ENCODE measurements at places on chromosomes 1 and 21.
A peak's percentile ranks its signal among the peaks of the same experiment; 100 is the strongest.

- no peak for DNase-seq
Observed at GRCh38 chr1:75079538-75080290, 54.5 kb upstream of the LHX8 start.

GRCh38 chr1:52662645-52663313 lies 29.8 kb downstream of the SHISAL2A start:
- DNase-seq: no peak

- no peak for DNase-seq
Observed at GRCh38 chr1:110487726-110488125, 31.2 kb downstream of the KCNA10 start.

DNA sequence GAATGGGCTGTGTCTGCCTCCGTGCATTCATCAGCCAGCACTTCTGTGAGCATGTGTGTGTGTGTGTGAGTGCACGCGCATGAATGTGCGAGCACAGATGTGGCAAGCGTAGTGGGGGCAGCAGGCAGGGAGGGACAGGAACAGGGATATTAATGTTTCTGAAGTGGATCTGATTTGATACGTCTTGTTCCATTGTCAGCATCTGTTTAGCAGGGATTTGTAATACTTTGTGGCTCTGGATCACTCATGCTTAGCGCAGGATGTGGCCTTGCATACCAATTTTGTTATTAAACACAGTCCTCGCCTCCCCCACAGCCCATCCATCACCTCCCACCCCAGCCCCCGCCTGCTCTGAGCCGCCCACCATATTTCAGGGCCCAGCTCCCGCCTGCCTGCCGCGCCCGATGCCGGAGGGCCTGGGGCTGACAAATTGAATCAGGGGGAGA lies 52.4 kb downstream of the TMEM53 start:
- no peak for DNase-seq

DNA sequence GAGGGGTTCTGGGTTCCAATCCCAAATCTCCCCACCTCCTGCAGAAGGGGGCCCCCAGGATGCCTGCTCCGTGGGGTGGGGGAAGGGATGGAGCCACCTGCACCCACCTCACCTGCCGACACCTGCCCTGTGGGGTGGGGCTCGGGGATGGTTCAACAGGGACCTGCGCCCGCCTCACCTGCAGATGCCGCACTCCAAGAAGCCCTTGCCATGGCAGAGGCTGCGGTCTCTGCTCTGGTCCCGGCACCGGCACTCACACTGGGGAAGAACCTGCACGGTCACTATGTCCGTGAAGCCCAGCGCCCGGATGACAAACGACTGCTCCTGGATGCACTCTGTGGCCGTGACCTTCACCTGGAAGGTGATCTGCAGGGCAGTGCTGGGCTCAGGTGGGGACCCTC lies 18.1 kb upstream of the PTTG1IP start:
- no peak for DNase-seq

GRCh38 chr21:38766987-38767722 lies 38.6 kb upstream of the ETS2 start:
- DNase-seq: peak; percentile 62

- no peak for DNase-seq
Observed at GRCh38 chr1:15258833-15259621, 12.0 kb downstream of the FHAD1 start.

GRCh38 chr21:15222707-15223106 lies 157.9 kb upstream of the NRIP1 start:
- DNase-seq: no peak

DNA sequence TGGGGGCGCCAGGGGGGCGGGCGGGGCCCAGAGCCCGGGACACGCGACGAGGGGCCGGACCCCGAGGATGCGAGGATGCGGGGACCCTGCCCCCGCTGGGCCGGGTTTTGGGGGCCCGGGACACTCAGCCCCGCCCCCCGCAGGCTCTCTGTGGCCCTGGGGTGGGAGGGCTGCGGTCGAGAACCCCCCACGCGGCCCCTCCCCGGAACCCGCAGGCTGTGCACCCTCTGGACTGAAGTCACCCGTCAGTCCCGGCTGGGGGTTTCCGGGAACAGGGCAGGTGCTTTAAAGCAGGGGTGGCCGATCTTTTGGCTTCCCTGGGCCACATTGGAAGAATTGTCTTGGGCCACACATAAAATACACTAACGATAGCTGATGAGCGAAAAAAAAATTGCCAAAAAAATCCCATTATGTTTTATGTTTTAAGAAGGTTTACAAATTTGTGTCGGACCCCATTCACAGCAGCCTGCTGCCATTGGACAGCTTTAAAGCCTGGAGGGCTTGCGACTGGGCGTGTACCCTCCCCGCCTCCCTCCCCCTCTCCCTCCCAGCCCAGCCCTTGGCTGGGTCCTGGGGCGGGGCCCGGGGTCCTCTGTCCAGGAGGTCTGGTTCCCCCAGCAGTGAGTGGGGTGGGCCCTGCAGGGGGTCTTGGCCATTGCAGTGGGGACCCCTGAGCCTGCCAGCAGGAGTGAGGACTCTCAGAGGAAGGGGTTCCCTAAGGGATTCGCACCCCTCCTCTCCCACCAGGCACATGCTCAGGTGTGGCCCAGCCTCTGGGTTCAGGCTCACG lies 21.6 kb upstream of the C1orf159 start:
- DNase-seq: peak; percentile 76

DNA sequence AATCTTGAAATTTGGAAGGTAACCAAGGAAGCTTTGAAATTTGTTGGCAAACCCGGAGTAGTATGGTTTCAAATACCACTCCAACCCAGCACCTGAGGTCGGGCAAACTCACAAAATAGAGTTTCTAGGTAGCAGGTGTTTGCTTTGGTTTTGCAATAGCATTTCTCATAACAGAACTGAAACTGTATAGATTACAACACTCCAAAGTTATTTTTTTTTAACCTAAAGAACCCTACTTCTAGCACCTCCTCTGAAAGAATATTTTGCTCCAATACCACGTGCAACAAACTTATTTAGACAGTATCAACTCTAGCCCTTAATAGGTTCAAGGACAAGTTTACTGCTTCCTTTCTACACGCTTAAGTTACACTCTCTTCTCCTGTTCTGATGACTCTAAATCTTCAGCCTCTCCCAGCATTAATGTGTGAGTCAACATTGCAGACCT lies 178.5 kb upstream of the FMN2 start:
- no peak for DNase-seq

- DNase-seq: no peak
Observed at GRCh38 chr1:107692580-107693345, 272.2 kb downstream of the VAV3 start.

DNA sequence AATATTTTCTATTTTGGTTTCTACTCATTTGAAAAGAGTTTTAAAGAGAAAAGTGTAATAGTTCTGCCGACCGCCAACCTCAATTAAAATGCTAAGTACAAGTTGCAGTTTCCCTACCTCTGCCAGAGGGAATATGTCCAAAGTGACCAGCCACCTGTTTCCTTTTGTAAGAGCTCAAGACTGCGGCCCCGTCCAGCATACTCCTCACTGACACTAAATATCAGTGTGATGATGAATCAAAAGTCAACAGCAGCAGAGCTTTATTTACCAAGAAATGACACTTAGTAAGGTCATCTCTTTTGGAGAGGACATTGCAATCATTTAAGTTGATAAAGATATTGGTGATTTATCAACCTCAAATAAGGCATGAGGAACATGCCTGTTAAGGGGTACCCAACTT lies 57.4 kb upstream of the NRIP1 start:
- no peak for DNase-seq

DNA sequence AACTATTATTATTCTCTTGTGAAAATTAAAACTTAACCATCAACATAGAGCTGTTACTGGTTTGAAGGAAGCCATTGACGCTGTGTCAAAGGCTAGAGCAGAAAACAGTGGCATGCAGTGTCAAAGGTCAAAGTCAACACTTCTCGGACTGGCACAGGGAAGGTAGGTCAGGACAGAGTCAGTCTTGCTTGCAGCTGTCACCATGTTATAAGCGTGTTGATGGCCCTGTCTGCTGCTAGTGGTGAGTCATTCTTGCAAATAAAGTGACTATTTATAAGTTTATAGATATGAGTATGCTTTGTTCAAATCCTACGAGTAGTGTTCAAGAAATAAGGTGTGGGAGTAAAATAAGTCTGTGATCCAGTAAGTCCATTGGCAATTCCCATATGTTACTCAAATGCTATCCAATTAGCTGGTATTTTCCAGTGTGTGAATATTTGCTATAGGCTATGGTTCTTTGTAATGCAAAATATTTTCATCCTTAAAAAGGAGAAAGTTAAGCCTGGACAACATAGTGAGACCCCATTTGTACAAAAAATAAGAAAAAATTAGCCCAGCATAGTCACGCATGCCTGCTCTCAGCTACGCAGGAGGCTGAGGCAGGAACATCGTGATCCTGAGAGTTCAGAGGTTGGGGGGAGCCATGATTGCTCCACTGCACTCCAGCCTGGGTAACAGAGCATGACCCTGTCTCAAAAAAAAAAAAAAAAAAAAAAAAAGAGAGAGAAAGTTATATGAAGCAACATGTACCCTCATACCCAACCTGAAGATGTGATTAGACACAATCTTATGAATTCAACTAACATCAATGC lies 26.3 kb upstream of the TINAGL1 start:
- DNase-seq: no peak

GRCh38 chr1:218524526-218524925 lies 179.4 kb downstream of the TGFB2 start:
- no peak for DNase-seq

- DNase-seq: no peak
Observed at GRCh38 chr1:81915937-81916336, 115.2 kb downstream of the ADGRL2 start.

DNA sequence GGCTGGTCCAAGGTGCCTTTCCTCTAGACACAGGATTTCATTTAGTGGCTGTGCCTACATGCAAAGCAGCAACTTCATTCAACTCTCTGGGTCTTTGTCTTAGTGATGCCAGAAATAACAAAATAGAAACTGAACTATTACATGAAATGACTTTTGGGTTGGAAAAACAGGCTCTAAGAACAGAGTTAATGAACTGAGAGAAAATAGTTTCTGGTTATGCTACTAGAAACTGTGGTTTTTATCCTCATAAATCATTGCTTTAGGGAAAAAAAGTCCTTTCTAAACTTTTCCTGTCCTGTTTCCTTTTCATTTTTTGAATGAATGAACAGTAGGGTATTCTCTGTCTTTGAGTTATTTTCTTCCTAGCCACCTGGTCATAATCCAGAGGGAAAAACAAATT lies 424.0 kb downstream of the KIF26B start:
- no peak for DNase-seq

DNA sequence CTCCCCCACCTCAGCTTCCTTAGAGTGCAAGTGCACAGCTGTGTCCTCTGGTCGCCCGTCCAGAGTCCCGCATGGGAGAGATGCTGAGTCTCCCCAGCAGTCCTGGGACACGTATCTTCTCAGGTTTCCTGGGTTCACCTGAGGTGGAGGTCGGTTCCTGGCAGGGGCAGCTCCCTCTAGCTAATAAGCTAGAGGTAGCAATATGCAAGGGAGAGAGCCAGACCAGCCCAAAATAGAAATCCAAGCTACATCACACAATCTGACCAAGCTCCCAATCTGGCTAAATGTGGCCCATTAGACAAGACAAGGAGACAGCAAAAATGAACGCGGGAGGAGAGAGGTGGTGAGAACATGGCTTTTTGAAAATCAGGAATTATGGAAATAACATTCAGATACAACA lies 30.9 kb upstream of the CADM3 start:
- no peak for DNase-seq

GRCh38 chr1:108814343-108815125 lies 42.4 kb downstream of the AKNAD1 start:
- no peak for DNase-seq

- DNase-seq: no peak
Observed at GRCh38 chr1:209882286-209882685, 54.5 kb downstream of the UTP25 start.

GRCh38 chr1:24717887-24718650 lies 27.2 kb upstream of the CLIC4 start:
- DNase-seq: no peak

- DNase-seq: no peak
Observed at GRCh38 chr1:51564124-51564523, 45.1 kb upstream of the EPS15 start.

DNA sequence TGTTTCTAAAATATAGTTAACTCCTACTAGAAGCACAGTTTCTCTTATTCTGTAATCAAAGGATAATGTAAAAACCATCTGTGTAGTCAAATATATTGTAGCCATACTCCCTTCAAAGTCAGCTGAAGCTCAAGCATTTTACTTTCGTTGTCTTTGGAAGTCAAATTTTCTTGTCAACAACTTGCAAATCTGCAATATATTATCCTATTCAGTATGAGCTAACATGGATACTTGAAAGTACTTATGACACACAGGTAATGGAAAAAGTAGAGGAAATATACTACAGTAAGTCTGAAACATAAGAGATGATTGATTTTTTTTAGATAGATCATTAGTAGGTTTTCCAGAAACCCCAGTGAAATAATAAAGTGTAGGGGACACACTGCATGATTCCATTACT lies 121.5 kb downstream of the COL24A1 start:
- DNase-seq: no peak

- no peak for DNase-seq
Observed at GRCh38 chr1:179586107-179586823, 5.4 kb upstream of the TDRD5 start.

GRCh38 chr1:96538111-96538641 lies 183.4 kb upstream of the PTBP2 start:
- no peak for DNase-seq

- DNase-seq: no peak
Observed at GRCh38 chr1:151267760-151268159, 13.2 kb downstream of the PSMD4 start.

- DNase-seq: peak; percentile 24
Observed at GRCh38 chr1:151612501-151613281, 841 bp downstream of the SNX27 start.

GRCh38 chr1:32014199-32014947 lies 705 bp downstream of the KHDRBS1 start:
- DNase-seq: peak; percentile 30

DNA sequence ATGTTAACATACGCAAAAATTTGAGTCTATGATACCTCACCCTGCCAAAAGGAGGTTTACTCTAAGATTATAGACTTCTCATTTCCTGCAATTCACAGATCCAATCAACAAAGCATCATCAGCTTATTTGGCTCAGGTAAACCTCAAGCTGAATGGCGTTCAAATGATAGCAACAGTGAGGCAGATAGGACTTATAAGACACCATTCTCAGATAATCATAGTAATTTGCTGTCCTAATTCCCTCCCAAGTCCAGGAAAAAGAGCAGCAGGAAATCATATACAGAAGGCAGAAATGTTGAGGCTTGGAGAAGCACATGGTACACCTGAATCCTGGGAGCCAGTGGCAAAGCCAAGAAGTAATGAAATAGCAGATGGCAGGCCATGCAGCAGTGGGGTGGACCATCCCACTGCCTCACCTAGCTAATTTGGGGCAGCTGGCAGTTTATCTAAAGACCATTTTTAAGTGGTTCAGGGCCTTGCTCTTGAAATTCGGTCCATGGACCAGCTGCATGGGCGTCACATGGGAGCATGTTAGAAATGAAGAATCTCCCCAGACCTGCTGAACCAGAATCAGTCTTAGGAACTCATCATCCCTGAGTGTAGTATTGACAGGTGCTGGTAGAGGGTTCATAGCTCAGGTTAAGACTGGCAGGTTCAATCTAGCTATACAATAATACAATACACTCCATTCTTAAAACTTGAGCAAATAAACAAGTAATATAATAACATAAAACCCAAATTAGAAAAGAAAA lies 57.7 kb downstream of the ASTN1 start:
- no peak for DNase-seq

Data from stimulated activated CD4-positive, alpha-beta T cell treated with anti-CD3 and anti-CD28 coated beads, Interleukin-4, amount 100 ng/mL, for 1 hour (primary cell).